ENCODE measurements at places on chromosomes 16 and 17. TPM values are rescaled to one million over a fixed set of nuclear protein-coding genes. Genes with fewer than 3 reads are reported as not detected.
A peak's percentile ranks its signal among the peaks of the same experiment; 100 is the strongest.

DNA sequence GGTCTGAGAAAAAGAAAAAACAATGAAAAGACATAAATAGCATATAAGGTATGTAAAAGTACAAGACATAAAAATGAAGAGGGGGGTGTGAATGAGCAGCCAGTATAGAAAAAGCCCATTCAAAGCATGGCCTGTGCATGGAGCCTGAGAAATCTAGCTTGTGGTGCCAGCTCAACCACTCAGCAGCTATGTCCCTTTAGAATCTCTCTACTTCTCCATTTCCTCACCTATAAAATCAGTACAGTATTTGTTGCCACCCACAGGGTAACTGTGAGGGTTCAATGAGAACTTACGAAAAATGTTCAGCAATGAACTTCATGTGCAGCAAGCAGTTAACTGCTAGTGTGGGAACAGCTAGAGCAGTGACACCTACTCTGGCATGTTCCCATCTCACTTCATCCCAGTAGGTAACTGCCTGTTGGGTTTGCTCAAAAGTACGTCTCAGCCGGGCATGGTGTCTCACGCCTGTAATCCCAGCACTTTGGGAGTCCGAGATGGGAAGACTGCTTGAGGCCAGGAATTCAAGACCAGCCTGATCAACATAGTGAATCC lies 15.3 kb downstream of the CYTH1 start:
- no peak for DNase-seq

- peak; percentile 69 for DNase-seq
These were observed 1.7 kb downstream of the IL4R start for GRCh38 chr16:27315333-27316037.

- no peak for DNase-seq
These were observed 9.4 kb downstream of the TBX4 start for GRCh38 chr17:61461586-61461966.

DNA sequence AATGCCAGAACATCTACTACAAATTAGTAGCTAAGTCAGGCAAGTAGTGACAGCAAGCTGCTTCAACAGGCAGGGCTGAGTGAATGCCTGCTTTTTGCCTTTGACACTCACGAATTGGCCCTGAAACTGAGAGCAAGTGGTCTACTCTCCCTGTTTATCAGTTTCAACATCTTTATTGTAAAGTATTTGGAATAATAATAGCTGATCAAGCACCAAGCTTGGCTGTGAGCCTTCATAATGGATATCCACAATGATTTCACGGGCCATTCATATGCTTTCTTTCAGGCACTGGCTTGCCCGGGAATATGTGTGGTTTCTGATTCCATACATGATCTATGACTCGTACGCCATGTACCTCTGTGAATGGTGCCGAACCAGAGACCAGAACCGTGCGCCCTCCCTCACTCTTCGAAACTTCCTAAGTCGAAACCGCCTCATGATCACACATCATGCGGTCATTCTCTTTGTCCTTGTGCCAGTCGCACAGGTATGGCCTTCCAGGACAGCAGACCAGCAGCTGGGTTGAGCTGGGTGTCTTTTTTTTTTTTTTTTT lies 5.2 kb downstream of the TLCD3A start:
- DNase-seq, result no peak

DNA sequence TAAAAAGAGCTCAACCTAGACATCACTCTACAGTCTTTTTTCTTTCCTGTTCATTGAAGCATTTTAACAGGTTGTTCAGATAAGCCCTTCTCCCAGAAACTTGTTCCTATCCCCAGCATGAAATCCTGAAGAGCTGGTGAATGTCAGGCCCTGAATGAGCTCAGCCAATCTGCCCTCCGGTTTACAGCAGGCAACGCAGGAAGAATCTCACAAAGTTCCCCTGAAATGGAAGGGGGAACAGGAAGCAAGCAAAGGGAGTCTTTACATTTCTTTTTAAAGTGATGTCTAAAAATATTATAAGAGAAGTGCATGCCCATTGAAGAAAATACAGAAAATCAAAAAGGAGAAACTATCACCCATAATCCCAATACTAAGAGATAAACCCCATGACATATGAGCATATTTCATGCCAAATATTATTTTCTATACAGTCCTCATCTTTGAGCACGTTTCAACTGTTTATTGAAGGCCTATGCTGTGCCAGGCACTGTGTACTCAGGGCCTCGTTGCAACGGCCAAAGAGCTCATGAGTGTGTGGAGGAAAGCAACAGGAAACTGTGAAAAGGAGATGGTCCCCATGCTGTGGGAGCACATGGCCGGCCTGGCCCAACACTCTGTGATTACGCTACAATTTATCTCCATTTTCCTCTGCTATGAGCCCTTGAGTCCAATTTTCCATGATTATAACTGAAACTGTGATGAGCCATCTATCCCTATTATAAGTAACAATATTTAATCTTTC lies 5.7 kb downstream of the TK2 start:
- DNase-seq, result no peak

DNA sequence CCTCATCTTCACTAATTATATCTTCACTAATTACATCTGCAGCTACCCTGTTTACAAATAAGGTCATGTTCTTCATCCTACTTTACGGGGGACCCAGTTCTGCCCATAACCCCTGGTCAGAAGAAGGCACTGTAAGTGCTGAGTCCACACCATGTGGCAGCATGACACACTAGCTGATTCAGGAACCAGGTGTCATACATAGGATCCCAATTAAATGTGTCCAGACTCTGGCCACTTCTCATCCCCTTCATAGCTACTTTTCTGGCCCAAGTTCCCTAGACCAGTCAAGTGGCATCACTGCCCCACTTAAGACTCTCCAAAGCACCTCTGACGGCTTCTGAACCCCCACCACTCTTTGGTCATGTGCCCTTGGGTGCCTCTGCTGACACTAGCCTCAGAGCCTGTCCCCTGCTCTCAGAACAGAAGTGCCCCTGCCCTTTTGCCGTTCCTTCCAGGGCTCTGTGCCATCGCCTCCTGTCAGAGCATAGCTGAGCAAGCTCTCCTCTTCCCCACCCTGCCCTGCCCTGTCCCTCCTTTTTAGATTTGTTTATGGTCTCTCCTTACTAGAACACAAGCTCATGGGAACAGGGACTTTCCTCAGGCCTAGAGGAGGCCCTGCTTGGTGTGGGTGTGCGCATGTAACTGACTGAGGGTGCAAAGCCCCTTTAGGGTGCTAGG lies 61.1 kb downstream of the B9D1 start:
- peak; percentile 23 for DNase-seq

DNA sequence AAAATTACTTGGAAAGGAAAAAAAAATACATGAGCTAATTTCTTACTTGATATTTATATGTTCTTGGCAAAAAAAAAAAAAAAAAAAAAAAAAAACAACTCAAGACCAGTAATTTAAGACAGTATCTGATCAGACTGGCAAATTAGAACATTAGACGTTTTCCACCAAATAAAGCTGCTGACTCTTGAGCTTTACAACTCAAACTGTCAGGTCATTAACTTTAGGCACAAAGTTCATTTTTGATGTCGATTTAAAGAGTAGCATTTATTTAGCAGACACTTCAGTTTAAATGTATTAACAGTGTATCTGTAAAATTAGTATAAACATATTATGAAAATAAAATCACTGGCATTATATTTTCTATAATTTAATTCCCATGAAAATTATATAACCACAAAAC lies 66.7 kb downstream of the NCOR1 start:
- no peak for DNase-seq

DNA sequence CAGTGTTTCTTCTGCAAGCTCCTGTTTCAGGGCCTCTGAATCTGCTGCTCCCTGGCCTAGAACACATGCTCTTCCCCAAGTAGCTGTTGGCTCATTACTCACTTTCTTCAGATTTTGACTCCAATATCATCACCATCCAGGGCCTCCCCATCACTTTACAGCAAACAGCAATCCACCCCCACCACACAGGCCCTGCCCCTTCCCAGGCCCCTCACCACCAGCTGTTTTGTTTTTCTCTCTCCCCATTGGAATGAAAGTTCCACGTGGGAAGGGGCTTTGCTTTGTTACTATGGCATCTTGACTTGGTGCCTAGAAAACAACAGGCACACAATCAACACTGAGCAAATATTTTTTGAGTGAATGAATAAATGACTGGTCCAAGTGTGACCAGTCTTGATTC lies 4.0 kb downstream of the TMEM170A start:
- peak; percentile 82 for DNase-seq

Gene HOXB7
- not detected for total RNA-seq

Gene DHX58
- 18.5 TPM for total RNA-seq

Gene METTL23
- 25.7 TPM for total RNA-seq

Gene TMIGD1
- not detected for total RNA-seq

Gene CLEC19A
- total RNA-seq, result not detected

All from osteoblast (primary cell).